ENCODE measurements at places on chromosomes 4 and X. TPM values are rescaled to one million over a fixed set of nuclear protein-coding genes. Genes with fewer than 3 reads are reported as not detected.

GRCh38 chr4:113694008-113694407, 67.5 kb downstream of the CAMK2D start:
- DNase-seq, result no peak

GRCh38 chr4:102713096-102713495, 47.7 kb downstream of the MANBA start:
- DNase-seq, result no peak

TCEAL9 gene
- total RNA-seq, result 97.0 TPM

ZCCHC12 gene
- total RNA-seq, result 0.51 TPM

CAMK2D gene
- total RNA-seq, result 210 TPM
